ENCODE measurements at places on chromosomes 7 and 10.

GRCh38 chr7:108193594-108194498 lies 63.7 kb upstream of the LAMB4 start:
- DNase-seq, result no peak

- DNase-seq, result peak; percentile 62
These were observed 9.5 kb downstream of the ANKRD1 start for GRCh38 chr10:90911133-90912051.

- DNase-seq, result no peak
These were observed 15.8 kb downstream of the SFXN4 start for GRCh38 chr10:119149729-119150128.

- DNase-seq, result no peak
These were observed 18.9 kb upstream of the PRKAR2B start for GRCh38 chr7:107025449-107026103.

DNA sequence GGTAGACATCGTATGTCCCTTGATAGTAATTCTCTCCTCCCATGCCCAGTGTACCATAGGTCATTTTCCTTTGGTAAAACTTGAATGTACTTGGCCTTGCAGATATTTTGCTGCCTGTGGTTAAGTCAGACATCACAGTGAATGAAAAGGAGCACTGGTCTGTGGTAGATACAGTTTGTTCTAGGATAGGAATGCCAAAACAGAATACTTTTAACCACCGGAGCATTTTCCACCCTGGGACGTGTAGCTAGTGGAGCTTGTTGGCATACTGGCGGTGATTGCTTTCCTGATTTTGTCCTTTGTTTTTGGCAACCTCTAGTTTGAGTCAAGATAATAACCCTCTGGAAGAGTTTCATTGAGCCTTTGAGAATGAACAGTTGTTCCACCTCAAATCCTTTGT lies 92.0 kb upstream of the BMPER start:
- DNase-seq, result no peak

DNA sequence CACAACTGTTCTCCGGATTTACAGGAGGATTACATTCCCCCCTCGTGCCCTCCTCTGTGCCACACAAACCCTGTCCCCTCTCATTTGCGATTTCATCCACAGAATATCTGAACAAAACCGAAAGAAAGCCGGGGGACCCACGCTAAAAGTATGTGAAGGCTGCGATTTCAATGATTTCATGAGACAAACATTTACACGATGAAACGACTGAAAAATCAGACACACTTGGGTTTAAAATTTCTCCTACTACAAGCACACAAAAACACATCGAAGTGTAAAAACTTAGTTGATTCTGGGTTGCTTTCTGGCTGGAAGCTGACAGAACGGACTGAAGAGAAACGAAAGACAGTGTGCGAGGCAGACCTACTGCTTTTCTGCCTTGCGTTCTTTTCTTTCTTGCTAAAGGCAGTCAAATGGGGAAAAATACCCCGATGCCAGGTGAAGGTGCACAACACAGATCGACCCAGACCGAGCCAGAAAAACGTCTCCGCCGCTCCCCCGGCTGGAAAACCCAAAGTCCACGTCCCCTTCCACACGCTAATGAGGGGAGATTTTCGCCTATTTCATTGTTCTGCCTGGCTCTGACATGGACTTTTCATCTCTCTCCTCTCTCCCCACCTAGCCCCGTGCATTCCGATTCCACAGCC lies 1.2 kb downstream of the HIPK2 start:
- DNase-seq, result peak; percentile 65

DNA sequence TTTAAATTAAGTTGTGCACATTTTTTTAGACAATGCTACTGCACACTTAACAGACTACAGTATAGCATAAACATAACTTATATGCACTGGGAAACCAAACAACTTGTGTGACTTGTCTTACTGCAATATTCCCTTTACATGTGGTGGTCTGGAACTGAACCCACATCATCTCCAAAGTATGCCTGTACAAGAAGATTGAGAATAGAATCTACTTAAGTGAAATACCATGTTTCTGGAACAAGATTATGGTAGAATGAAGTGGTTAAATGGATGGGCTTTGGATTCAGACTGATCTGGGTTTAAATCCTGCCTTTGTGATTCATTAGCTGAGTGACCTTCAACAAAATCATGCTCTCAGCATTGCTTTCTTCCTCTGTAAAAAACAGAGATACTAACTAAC lies 30.7 kb downstream of the CUL2 start:
- no peak for DNase-seq

- DNase-seq, result no peak
These were observed 229.2 kb downstream of the TCF7L2 start for GRCh38 chr10:113179265-113179664.
